NCI-H524 (cell line): ENCODE measurements at places on chromosomes 16 and 17.

GRCh38 chr17:82939621-82940135, 99.9 kb upstream of the ZNF750 start:
- DNase-seq: no peak

- DNase-seq: no peak
These were observed 14.6 kb downstream of the NUDT7 start for GRCh38 chr16:77736879-77737278.

DNA sequence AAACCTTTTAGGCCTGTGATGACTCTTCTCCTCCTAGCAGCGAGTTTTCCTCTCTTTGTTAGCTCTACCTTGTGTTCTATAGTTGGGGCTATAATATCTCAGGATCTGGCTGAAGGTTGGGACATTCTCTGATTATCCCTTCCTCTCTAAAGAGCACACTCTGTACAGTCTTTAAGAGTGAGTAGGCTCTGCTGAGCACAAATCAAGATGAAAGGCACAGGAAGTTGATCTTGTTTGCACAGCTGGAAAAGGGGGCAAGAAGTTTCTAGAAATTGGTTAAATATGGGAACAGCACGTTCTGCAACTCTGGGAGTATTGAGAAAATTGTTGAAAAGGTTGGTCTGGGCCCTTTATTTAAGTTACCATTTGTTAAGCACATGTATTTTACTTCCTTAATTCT, 240.9 kb downstream of the CDH11 start:
- no peak for DNase-seq

DNA sequence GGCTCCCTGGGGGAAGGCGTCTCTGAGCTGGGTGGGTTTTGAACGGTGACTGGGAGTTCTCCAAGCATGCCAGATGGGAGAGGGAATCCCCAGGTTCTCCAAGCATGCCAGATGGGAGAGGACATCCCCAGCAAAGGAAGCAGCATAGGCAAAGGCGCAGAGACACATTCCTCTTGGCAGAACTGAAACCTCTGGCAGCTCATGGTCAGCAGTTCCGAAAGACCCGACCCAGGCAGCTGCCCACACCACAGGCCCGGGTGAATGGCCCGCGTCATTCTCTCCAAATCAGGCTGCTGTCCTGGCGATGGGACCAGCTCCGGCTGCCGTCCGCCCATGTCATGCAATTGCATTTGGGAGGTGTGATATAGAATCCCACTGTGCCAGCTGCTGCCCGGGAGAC, 8.0 kb downstream of the ZNF469 start:
- peak; percentile 59 for DNase-seq

DNA sequence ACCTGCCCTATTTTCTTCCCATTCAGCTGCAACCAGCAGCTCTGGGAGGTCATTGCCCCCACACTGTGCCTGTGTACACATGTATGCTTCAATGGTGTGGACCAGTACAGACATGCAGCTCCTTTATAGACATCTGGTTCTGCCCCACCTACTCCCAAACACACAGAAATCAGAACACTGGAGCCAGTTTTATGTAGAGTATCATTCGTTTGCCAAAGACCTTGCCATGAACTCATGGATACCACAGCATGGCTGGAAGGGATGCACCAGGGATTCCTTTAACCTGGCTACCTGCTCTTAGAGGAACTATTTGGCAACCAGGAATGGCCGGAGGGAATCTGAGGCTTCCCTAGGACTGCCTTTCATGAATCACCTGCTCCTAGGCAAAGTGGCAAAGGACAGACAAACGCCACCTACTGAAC, 60.4 kb downstream of the ZFHX3 start:
- DNase-seq: no peak

GRCh38 chr17:41052566-41052965, 2.5 kb downstream of the KRTAP2-2 start:
- no peak for DNase-seq

- DNase-seq: no peak
These were observed 429 bp downstream of the KIF1C start for GRCh38 chr17:4998027-4998731.

DNA sequence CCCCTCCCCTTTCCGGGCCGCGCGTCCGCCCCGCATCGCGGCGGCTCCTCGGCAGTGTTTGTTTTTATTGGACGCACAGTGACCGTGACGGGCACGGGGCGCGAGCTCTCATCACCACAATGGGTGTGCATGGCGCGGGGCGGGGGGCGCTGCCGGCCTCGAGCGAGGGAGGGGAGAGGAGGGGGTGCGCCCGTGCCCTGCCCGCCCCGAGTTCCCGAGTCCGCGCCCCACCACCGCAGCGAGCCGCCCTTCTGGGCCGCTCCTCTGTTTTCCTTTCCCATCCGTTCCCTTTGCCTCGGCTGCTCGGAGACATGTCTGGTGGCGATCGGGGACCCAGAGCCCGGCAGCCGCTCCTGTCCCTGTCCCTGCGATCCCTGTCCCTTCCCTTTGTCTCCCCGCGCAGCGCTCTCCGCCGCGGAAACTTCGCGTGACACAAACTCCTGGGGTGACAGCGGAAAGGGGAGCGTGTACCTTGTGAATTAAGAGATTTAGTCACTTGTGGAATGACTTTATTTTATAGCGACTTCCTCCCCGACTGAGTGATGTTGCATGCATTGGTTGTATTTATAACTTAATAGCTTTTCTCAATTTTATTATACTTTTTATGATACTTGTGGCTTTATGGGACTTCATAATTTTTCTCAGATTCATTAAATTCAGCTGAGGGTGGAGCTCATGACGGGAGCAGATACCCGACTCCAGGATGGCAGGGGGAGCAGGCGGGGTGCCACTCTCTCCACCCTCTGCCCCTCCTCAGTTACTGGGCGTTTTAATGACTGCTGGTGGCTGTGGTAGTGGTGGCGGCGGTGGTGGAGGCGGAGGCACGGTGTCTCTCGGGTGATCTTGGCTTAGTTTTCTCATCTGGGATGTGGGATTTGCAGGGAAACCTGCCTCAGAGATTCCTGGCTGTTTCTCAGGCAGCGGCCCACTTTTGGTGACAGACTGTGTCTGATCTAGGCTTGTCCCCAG, 40.8 kb downstream of the MRM1 start:
- peak; percentile 50 for DNase-seq

DNA sequence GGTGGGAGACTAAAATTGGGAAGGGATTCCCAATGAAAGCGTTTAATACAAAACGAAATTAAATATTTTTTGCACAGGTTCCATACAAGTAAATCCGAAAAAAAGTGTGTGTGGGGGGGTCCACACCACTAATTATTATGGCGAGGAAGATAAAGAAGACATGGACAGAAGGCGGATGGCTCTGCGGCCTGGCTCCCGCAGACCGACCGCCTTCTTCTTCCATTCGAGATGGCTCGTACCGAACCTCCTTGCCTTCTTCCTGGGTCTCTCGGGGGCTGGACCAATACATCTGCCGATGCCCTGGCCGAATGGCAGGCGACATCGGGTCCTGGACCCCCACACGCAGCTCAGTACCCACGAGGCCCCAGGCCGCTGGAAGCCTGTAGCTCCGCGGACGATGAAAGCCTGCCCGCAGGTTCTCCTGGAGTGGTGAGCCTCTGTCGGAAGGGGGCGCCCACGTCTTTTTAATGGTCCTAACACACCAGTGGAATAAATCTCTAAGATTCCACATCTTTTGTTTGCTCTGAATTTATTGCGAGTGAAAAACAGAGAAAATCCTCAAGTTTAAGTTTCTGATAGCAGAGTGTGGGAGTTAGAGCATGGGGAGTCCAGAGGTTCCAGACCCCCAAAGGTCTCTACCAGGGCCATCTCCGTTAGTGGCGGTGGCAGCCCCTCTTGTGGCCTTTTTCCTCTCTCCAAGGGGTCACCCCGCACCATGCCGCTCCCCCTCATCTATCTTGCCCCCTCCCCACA, 1.4 kb downstream of the PRAC2 start:
- peak; percentile 81 for DNase-seq

DNA sequence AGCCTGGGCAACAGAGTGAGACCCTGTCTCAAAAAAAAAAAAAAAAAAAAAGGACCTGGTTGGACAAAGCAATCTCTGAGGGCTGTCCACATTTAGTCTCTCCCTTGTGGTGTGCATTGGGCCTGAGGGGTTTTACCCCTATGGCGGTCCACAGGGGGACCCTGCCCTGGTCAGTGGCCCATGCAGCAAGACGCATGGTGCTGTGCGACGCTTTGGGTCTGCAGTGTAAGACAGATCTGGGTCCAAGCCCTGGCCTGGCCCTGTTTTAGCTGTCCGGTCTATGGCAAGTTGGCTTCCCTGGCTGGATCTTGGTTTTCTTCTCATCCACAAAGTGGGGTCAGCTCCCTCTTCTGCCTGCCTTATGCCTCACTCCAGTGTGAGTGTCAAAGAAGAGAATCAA, 123.2 kb upstream of the NLRP1 start:
- DNase-seq: no peak

GRCh38 chr17:76873856-76874255, 5.7 kb downstream of the MGAT5B start:
- DNase-seq: peak; percentile 68

- DNase-seq: no peak
These were observed 48.3 kb upstream of the ABCC11 start for GRCh38 chr16:48295488-48296281.

DNA sequence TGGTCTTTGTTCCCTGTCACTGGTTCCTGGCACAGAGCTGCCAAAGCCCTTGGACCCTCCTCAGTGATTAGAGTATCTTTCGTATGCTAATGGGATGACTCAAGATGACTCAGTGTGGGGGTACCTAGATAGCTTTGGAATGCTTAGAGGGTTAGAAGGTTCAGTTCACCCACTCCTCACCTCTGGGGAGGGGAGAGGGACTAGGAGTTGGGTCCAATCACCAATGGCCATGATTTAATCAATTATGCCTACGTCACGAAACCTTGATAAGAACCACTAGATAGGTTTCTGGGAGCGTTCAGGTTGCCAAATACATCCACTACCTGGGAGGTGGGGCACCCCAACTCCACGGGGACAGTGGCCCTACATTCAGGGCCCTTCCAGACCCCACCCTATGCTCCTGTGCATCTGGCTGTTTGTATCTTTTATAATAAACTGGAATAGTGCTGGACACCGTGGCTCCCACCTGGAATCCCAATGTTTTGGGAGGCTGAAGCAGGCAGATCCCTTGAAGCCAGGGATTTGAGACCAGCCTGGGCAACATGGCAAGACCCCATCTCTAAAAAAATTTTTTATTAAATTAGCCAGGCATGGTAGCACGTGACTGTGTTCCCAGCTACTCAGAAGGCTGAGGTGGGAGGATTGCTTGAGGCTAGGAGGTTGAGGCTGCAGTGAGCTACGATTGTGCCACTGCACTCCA, 29.2 kb upstream of the LITAF start:
- no peak for DNase-seq

GRCh38 chr17:72635034-72635635, 457.4 kb downstream of the SLC39A11 start:
- DNase-seq: no peak

- no peak for DNase-seq
These were observed 79.2 kb upstream of the NOG start for GRCh38 chr17:56514264-56514663.

- no peak for DNase-seq
These were observed 2.0 kb downstream of the PRSS33 start for GRCh38 chr16:2785101-2785991.

DNA sequence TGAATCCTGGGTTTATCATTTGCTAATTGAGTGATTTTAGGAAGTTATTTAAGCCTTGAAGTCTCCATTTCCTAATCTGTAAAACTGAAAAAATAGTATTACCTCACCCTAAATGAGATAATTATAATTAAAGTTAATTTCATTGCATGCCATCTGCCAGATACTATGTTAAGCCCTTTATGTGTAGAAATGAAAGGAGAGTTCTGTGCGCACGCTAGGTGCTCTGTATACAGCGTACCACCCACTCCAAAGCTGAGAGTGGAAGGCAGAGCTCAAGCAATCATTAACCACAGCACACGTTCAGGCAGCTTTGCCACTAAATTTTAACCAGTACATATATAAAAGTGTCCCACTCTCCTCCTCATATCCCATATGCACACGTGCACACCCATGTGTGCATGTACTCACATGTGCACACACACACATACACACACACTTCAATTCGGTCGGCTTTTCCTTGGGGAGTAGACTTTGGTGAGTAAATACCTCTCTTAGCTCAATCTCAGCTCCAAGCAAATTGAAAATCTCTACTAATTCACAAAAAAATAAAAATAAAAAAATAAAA, 204.8 kb downstream of the GRIN2A start:
- DNase-seq: no peak

- no peak for DNase-seq
These were observed 86.9 kb downstream of the RBBP6 start for GRCh38 chr16:24626256-24626655.

DNA sequence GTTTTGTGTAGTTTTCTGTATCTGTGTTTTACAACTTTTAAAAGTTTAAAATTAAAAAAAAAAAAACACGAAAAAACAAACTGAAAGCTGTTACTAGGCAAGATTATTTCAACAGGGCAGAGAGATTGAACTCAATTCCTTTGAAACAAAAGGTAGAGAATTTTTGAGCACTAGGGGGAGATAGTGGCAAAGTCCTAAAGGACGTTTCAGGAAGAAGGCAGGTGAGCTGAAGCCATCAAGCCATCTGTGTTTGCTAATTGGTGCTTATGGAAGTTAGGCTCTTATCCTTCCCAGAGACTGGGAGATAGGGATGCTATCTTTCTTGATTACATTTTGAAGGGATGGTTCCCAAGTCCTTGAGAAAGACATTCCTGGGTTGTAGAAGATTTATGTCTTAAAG, 70.6 kb upstream of the CLEC3A start:
- peak; percentile 71 for DNase-seq

GRCh38 chr17:34341916-34342315, 14.4 kb upstream of the CCL13 start:
- no peak for DNase-seq

- DNase-seq: peak; percentile 82
These were observed 6.8 kb downstream of the KIFC3 start for GRCh38 chr16:57795431-57795878.

DNA sequence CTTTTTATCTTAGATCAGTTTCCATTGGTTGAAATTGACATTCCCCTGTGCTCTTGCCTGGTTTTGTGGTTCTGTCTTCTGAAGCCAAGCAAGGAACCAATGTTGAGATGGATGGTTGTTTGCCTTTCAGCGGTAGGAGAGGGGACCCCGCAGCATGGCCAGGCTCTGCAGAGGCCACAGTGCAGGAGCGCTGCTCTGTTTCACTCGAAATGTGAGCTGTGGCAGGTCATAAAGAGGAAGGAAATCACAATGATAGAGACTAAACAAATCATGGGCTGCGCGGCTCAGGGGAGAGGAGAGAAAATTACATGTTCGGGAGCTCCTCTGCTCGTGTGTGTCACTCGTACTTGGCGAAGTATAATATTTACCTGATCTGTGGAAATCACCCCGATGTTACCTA, 148.2 kb downstream of the SNX29 start:
- no peak for DNase-seq

DNA sequence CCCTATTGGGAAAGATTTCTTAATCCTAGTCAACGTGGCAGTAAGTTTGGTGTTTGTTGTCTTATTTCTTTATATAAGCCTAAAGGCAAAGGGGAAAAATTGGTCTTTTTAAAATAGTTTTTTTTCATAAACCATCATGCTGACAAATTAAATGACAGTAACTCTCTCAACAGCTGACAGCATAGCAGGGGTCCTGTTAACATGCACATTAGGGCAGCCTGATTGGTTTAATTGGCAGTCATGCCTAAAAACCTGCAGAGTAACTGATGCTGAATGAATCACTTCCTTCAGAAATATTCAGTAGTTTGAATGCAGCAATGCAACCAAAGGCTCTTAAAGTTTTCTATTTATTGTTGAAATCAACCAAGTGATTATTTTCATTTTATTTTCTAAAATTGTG, 85.4 kb downstream of the ITFG1 start:
- no peak for DNase-seq
